ENCODE measurements at places on chromosomes 1 and 21. TPM values are rescaled to one million over a fixed set of nuclear protein-coding genes. Genes with fewer than 3 reads are reported as not detected.

Gene CACNA1S
- total RNA-seq: not detected

Gene OLFM3
- under 0.01 TPM for total RNA-seq

Gene YBEY
- total RNA-seq: 6.5 TPM

Gene F11R
- 104 TPM for total RNA-seq

Gene RAD54L
- 8.4 TPM for total RNA-seq

Gene CITED4
- total RNA-seq: 5.5 TPM
